ENCODE measurements at places on chromosomes 6 and 20.

GRCh38 chr6:136782021-136782770, 10.1 kb downstream of the MAP3K5 start:
- DNase-seq: no peak

- no peak for DNase-seq
Observed at GRCh38 chr6:125550892-125551291, 198.5 kb upstream of the HEY2 start.

DNA sequence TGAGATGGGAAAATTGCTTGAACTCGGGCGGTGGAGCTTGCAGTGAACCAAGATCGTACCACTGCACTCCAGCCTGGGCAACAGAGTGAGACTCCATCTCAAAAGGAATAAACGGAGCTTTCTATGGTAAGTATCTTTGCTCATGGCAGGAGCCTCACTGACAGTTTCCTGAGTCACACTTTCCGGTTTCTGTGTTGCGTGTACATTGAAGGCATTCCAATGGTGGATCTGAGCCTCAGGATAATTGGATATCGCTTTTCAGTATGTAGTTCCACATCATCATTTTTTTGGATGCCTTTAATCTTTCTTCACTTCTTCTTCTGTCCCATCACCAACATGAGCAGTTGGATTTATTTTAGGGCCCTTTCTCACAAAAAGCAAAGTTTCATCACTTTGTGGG, 28.6 kb upstream of the GTSF1L start:
- DNase-seq: no peak

- no peak for DNase-seq
Observed at GRCh38 chr6:46234700-46235099, 63.9 kb upstream of the ENPP5 start.

- DNase-seq: no peak
Observed at GRCh38 chr6:5149159-5149704, 64.1 kb downstream of the PPP1R3G start.

DNA sequence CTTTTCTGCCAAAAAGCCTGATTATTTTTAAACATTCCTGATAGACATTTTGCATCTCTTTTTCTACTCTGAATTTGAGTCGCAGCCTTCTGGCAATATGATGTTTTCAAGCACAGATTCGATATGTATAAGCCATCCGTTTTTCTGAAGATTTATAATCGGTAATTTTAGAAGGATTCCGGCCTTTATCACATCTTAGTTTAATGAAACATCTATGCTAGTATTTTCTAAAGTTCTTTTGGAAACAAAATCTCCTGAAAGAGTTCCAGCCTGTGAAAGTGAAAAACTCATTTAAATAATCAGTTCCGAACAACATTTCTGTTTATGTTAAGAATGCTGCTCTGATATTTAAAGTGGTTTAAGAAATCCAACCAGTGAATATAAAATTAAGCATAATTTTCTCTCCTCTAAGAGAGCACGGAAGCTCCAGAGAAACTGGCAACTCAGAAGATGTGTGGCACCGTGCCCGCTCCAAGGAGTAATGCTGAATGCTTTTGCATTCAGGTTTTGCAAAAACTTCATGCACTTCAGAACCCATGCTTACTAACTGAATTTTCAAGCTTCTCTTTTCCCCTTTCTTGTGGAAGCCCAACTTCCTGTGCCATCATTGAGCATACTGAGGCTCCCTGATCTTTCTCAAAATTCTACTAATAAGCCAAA, 20.7 kb downstream of the NDUFAF4 start:
- no peak for DNase-seq

GRCh38 chr20:6212903-6213302, 90.1 kb upstream of the FERMT1 start:
- DNase-seq: no peak

GRCh38 chr6:19135706-19136105, 701.5 kb upstream of the ID4 start:
- DNase-seq: no peak

GRCh38 chr6:12022481-12022880, 10.4 kb downstream of the HIVEP1 start:
- no peak for DNase-seq

- DNase-seq: no peak
Observed at GRCh38 chr6:128655978-128656498, 135.6 kb upstream of the PTPRK start.

GRCh38 chr6:1230689-1231605, 81.0 kb upstream of the FOXQ1 start:
- no peak for DNase-seq

DNA sequence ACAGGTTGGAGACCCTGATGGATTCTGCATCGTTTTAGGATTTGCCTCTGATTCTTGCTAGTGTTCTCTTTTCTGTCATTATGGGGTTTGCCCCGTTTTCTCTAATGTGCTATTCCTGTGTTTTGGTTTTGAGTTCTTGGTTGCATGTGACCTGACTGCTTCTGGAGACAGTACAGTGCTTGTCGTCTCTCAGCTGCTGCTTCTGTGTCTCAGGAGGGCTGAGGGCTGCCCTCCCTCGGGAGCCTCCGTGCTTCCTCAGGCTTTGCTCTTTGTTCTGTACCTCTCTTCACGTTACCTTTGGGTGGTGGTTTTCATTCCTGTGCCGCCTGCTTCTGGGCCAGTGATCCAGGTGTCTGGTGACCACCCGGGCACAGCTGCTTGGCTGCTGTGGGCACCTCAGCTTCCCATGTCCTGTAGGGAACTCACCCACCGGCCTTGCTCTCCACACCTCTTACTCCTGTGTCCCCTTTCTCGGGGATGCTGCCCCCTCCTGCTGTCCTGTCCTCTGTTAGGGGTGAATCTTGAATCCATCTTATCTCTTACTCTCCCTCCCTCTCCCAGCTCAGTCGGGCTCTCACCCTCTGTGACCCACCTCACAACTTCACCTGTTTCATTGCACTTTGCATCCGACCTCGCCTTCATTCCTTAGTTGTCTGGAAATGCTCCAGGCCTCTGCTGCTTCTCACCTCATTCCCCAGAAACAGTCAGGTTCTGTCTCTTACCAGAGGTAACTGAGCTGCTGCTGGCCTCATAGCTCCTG, 33.2 kb downstream of the PANK2 start:
- DNase-seq: no peak

DNA sequence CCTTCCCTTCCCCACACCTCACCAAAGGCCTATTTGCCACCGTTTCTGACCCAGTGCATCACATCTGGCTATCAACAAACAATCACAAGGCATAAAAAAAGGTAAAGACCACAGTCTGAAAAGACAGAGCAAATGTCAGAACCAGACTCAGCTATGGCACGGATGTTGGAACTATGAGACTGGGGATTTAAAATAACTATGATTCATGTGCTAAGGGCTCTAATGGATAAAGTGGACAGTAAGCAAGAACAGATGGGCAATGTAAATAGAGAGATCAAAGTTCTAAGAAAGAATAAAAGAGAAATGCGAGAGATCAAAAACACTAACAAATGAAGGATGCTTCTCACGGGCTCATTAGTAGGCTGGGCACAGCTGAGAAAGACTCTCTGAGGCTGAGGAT, 99.5 kb downstream of the LAMP5 start:
- no peak for DNase-seq

DNA sequence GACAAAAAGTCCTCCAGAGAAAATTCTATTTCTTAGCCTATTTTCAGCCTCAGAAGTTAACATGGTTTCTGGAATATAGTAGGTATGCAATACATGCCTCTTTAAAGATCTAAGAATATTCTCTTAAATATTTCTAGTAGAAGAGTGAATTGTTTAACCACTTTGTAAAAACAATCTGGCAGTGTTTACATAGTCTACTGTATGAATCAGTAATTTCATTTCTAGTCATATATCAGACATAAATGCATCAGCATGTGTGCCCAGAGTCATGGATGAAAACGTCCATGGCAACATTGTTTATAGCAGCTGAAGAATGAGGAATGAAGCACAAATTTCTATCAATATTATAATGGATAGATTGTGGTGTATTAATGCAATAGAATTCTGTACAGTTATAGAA, 124.9 kb downstream of the NKAIN2 start:
- DNase-seq: no peak

GRCh38 chr6:31510007-31510406, 12.1 kb downstream of the MICB start:
- no peak for DNase-seq

- DNase-seq: no peak
Observed at GRCh38 chr20:48163505-48163904, 378.2 kb upstream of the SULF2 start.

GRCh38 chr6:38687043-38687353, 15.9 kb downstream of the GLO1 start:
- DNase-seq: no peak

DNA sequence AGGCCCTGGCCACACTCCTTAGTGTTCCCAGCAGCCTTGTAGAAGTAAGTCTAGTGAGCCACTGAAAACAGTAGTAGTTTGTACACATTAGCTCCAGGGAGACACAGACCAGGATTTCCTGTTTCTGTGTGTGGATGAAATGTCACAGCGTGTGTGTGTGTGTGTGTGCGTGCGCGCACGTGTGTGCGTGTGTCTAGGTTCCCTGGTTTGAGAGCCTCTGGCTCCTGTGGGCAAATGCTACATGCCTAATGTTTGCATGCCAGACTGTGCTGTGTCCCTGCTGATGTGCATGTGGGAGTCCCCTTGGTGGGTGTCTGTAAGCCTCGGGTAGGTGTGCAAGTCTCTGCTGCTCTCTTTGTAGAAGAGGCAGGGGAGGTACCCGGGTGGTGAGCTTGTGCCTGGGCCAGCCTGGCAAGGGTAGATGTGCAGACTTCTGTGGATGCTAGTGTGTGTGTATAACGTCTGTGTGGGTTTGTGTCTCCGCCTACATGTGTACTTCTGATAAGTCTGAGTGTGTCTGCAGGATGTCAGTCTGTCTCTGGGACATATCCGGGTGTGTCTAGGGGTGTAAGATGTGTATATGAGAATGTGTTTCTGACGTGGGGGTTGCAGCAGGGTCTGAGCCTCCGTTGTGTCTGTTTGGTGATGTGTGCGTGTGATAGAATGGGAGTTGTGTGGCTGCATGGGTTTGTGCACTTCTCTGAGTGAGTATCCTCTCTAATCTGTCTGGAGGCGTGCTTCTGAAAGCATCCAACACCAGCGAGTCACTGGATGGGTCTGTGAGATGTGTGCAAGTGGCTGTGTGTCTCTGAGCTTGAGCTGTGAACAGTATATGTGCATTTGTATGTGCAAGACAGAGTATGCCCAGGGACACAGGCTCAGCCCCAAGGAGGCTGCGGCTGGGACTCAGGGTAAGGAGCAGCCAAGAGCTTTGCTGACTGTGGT, 19.0 kb upstream of the TLDC2 start:
- DNase-seq: no peak

DNA sequence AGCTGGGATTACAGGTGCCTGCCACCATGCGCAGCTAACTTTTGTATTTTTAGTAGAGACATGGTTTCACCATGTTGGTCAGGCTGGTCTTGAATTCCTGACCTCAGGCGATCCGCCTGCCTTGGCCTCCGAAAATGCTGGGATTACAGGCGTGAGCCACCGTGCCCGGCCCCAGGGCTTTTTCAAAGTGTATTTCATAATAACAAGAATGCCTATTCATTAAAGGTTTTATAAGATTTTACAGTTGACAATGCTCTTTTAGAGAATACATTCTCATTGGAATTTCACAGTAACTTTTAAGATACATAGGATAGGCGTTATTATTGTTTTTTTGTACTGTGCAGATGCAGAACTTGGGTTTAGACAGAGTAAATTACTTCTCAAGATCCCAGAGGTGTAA, 52.6 kb upstream of the PTPRK start:
- DNase-seq: no peak

- no peak for DNase-seq
Observed at GRCh38 chr6:29564875-29565274, 5.3 kb upstream of the UBD start.

- DNase-seq: no peak
Observed at GRCh38 chr6:41642960-41643898, 5.0 kb downstream of the MDFI start.
